ENCODE measurements at places on chromosomes 12 and 14.

DNA sequence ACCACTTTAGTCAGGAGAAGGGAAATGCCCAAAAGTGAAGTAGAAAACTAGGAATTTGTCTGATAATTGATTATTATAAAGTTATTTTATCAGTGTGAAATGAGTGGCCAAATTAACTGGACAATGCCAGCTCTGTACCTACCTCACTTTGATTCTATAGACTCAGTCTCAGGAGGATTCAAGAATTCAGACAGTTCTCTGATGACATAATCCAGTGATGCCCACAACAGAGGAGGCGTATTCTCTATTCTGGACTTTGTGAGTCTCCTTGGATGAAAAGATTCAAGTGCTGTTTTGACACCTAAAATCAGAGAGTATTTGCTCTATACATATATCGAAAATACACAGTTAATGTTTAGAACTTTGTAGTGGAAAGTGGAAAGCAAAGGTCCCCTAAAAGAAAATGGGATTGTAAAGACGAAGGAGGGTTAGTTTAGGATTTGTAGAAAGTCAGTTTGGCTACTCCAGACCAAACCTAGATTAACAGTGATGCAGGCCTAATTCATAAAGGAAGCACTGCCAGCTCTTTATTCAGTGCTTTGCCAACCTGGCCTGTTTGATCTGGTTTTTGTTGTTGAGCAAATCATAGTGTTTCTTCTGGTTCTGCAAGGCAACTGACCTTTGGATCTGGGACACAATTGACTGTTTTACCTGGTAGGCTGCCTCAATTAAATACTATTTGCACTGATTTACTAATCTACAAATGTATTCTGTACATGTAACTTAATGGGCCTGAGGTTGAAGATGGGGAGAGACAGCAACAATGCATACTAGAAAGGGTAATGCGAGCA is 67.4 kb downstream of the DAD1 start:
- no peak for DNase-seq

DNA sequence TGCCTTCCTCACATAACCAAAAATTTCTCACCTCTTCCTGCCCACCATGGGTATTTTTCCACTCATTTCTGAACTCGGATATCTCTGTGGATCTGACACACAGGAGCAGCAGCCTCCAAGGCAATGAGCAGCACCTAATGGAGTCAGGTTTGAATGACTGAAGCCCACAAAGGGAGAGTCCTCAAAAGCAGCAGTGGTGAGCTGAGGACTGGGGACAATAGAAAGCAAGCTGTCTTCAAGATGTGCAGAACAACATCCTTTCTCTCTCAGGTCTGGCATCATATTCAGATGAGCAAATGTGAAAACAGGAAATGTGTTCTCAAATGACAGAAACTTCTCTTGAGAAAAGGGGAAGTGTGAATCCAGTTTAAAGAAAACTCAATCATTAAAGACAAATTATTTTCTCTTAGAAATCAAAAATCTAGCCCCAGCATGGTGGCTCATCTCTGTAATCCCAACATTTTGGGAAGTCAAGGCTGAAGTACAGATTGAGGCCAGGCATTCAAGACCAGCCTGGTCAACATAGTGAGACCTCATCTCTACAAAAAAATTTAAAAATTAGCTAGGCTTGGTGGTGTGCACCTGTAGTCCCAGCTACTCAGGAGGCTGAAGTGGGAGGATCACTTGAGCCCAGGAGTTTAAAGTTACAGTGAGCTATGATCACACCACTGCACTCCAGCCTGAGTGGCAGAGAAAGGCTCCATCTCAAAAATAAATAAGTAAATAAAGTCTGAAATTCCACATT is 54.2 kb downstream of the C12orf42 start:
- DNase-seq = no peak

- DNase-seq = no peak
These were observed 14.7 kb downstream of the PTCSC3 start for GRCh38 chr14:36161776-36162175.

- DNase-seq = no peak
These were observed 260.1 kb upstream of the OR4E1 start for GRCh38 chr14:21933681-21934080.

- no peak for DNase-seq
These were observed 63.2 kb upstream of the RFX4 start for GRCh38 chr12:106519607-106520021.

DNA sequence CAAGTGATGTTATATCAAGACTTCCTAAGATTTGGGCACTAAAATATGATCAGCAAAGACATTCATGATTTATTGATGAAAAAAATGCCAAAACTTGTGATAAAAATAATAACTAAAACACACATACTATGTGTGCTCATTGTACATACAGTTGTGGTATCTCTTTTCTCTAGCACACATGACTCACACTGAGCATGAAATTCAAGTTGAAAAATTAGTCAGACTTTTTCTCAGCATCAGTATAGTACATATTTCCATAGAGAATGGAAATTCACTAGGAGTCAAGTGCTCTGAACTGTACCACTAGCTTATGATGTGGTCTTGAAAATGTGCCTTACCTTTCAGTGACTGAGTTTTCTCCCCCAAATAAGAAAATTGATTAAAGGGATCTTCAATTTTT is 471.8 kb upstream of the FLRT2 start:
- DNase-seq = no peak

GRCh38 chr12:8609061-8609570 is 3.5 kb downstream of the AICDA start:
- DNase-seq = peak; percentile 45

DNA sequence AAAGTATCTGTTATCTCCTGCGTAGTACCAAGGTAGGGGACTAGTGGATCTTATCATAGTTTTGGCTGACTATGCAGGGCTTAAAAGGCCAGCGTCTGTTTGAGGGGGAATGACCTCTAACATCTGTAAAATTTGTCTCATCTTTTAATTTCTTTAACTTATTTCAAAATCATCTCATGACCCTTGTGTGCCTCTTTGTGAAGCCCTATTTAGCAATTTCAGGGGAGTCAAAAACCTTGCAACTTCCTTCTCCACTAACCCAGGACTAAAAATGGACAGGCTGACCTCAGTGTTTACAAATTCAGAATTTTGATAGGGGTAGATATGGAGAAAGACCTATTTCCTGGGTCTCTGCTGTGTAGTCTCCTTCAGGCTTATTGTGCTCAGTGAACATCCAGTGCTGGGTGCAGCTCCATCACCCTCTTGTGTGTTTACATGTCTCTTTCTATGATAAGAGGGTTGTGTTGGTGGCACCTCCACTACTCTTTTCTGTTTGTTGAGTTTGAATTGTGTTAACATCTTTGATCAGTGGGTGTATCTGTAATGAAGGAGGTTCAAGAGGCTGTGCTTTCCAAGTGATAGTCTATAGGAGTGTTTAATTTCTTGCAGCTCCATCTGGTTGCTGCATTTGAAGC is 14.3 kb downstream of the NECAP1 start:
- DNase-seq = no peak

GRCh38 chr12:101539148-101539547 is 55.6 kb upstream of the MYBPC1 start:
- no peak for DNase-seq

DNA sequence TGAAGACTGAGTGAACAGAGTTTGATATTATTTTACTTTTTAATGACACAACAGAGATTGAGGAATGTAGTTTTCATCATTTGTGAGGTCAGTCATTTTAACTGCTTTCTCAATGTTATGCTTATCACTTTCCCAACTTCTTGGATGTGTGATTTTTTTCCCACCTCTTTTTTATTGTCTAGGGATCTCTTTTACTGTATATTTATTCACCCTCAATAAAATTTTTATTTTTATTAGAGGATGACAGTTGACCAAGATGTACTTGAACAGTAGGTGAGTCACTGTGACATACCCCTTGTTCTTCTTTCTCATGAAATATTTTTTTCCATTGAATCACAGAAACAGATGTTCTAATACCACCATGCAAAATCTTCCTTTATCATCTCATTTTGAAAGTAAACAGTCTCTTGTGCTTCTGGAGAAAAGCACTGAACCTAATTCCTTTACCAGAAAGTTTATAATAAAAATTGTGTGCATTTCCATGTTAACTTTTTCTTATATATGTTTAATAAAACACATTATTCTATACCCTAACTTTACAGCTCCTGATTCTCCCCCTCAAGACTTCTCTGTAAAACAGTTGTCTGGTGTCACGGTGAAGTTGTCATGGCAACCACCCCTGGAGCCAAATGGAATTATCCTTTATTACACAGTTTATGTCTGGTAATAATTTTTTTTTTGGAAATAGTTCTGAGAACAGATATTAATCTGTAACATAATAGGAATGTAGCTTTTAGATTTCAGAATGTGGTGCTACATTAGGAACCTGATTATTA is 65.9 kb downstream of the PTPRQ start:
- DNase-seq = peak; percentile 6

- DNase-seq = no peak
These were observed 333.8 kb downstream of the CACNA1C start for GRCh38 chr12:2386566-2386965.

DNA sequence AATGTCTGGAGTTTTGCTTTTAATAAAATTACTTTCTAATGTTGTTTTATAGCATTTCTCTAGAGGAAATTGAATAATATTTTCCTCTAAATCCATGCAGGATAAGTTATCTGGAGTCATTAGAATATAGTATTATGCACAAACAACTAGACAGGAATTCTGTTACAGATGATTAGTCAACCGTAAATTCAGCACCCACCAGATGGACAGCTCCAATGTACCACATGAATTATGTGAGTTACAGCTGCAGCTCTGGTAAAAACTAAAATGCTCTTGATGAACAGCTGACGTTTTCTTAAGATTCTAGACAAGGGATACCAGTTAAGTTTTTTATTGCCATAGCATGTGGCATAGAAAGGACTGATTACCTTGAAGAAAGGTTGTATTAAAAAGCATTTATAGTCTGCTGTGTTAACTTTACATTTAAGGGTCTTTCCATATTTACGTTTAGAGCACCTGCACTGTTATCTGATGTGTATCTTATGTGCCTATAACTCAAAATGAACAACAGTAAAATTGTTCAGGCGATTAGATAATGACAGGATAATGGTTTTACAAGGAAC is 321.4 kb upstream of the LRFN5 start:
- peak; percentile 89 for DNase-seq

GRCh38 chr14:27387463-27387862 is 789.6 kb upstream of the NOVA1 start:
- DNase-seq = no peak

- no peak for DNase-seq
These were observed 754 bp downstream of the ATG14 start for GRCh38 chr14:55410876-55411275.

- DNase-seq = no peak
These were observed 43.4 kb downstream of the RAD52 start for GRCh38 chr12:906062-906585.

GRCh38 chr12:97313471-97314190 is 149.0 kb upstream of the RMST start:
- no peak for DNase-seq

DNA sequence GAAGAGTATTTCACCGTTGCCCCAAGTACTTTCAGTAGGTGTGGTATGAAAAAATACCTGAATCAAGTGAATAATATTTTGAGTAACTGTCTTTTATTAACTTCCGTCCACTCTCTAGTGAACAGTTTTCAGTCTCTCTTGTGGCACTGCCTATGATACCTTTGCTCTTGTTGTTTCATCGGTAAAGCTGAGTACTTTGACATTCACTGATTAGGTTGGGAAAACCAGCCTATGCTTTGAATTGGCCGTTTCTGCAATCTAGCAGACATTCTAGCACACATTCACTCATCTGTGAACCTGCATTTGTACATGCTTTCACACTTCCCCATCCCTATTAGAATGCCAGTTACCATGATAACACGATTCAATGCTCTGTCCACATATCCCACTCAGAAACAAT is 217.3 kb downstream of the FBXL14 start:
- DNase-seq = no peak

DNA sequence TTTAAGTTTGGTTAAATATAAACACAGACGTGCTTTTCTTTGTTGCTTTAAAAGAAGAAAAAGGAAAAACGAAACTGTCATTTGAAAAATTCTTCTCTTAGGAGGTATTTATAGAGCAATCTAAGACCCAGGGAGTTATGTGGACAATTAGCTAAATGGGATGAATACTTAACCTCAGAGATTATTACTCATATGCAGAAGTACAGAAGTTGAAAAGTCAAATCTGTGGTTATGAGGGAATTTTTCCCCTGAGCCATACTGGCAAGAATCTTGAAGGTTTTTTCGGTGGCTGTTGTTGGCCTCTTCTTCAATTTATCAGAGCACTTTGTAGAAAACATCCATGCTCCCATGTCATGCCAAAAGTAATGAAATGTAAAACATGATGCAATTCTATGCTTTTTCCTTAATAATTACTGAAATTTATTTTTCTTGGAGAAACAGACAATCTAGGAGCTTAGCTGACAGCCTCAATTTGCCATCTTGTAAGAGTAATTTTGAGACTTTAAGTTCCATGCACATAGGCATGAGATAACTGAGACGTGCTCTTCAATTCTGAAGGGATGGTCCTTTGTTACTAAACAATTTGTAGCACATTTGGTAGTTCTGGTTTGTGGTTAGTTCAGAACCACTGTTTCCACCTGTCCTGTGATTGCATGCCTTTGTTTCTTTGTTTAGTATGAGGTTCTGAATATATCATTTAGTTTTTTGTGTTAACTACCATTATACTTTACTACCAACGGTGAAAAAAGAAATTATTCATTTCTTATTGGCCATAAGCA is 126.6 kb downstream of the BCAT1 start:
- DNase-seq = no peak
